ENCODE measurements at places on chromosomes 12 and 14.

DNA sequence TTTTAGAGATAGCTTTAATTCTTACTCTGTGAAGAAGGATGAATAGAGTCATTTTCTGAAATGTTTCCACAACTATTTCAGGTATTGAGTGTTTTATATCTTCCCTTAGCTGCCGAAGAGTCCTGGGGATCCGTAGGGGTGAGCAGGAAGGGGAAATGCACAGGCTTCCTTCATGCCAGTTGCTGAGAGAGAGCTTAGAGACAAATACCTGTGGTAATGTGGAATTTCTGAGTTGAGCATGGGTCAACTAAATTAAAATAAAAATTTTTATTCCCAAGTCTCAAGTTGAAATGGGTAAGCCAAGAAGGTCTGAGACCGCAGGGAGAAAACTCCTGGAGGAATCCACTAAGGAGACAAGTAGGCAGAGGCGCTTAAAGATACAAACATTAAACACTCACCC is 185.7 kb downstream of the DAD1 start:
- DNase-seq = no peak

DNA sequence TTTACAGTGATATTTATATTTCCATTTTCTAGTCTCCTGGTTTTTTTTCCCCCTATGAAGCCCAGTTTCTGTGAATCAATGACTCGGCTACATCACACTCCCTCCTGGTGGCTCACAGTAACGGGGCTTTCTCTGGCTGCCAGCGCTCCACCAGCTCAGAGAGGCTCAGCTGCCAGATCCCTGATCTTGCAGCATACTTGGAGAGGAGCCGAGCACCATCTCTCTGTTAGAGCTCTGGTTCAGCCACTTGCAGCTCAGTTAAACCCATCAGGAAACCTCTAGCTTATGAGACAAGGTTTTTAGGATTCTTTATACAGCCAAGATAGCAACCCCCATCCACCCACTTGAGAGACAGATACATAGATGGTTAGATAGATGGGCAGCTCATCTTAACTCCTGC is 74.6 kb downstream of the CIT start:
- DNase-seq = no peak

DNA sequence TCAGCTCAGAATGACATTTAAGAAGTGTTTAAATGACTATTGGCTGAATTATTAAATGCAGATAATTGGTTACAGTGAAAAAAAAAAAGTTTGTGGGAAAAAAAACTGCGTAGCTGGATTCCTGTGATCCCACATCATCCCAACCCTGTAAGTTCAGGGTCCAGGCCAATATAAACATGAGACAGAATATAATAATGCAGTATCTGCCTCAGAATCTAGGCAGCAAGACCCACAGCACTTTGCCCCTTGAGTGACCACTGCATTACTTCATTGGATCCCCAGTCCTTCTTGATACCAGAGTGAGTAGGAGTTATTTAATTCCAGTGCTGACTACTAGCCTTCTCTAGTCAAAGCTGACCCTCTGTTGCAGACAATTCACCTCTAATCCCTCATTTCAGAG is 272.6 kb downstream of the CCER1 start:
- DNase-seq = no peak

GRCh38 chr12:56079723-56080555 is at the start of gene ERBB3:
Gene ERBB3, plus strand, starts transcription at chr12:56080165. Its CDS starts 136 bp downstream, at chr12:56080301.
- DNase-seq = peak; percentile 84

- DNase-seq = no peak
Observed at GRCh38 chr14:73913256-73913655, 26.6 kb downstream of the ZNF410 start.

DNA sequence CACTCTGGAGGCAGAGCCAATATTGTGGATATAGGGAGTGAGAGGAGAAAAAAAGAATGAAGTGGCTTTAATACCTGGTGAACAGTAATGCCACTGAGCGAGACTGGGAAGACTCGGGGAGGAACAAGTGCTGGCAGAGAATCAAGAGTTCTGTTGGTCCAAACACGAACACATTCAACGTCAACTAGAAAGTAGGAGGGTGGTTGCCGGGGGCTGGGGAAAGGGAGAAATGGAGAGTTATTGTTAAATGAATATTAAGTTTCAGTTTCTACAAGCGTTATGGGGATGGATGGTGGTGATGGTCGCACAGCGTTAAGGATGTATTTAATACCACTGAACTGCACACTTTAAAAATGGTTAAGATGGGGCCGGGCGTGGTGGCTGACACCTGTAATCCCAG is 2.8 kb downstream of the SPRING1 start:
- DNase-seq = no peak

GRCh38 chr12:32843528-32844095 is 53.0 kb downstream of the PKP2 start:
- no peak for DNase-seq

GRCh38 chr12:111842556-111843396 is 748 bp downstream of the MAPKAPK5 start:
- DNase-seq = no peak

DNA sequence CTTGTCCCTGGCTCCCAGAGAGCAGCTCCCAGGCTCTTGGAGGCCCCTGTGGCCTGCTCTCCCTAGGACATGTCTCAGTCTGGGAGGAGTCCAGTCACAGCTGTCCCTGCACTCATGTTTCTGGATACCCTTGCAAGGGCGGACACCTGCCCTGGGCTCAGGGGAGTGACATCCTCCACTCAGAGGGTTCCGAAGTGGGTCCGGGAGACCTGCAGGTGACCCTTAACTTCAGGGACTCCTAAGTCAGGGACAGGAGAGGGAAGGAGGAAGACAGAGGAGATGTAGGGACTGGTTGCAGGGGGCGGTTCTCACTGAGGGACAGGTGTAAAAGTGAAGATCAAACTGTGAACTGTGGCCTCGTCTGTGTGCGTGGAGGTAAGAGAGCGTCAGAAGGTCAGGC is 37.6 kb downstream of the CACNA2D4 start:
- peak; percentile 2 for DNase-seq

DNA sequence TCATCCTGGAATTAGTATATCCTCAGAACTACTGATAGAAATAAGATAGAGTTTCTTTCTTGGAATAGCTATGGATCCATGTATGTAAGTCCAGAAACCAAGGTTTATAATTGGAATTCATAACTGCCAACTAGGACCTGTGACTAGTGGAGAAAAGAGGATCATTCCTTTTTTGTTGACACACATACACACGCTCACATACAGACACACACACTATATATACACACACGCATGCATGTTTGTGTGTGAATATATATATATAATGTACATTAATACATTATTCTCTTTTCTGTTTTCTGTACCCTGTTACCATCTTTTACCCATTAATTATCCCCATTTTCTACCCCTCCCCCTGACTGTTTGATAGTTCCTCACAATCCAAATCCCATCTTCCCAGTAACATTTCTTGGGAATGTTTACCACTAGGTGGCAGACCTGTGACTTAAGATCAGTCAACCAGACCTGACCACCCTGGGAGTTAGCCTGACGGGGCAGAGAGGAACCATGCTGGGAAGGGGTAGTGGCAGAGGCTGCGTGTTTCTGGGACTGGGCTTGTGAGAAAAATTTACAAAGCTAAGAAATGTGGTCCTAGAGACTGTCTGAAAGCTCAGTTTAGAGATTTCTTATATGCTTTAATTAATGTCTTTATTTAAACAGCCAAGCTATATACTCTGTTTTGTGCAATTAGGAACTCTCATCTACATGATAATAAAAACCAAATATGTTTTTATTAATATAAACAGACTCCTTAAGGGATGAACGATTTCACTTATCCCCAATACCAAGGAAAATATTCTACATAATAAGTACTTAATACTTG is 308.0 kb downstream of the PPFIA2 start:
- DNase-seq = peak; percentile 56

- no peak for DNase-seq
Observed at GRCh38 chr12:193261-193660, 20.7 kb downstream of the SLC6A12 start.

GRCh38 chr14:79018836-79019235 is 848.7 kb downstream of the NRXN3 start:
- no peak for DNase-seq

DNA sequence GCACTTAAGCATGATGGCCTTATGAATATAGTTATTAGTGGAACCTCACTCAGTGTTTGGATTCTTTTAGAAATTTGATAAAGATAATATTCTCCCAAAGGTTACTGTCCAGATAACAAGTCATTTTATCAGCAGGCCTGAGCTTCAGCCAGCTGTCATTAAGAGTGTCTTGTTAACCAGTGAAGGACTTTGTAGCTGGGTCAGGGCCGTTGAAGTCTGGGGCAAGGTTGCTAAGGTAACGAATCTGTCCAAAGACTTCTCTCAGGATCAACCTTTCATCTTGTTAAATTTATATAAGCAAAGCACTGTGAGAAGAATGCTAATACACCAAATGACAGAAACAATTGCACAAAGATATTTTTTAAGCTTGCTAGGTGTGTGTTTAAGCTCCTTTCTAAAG is 271.3 kb upstream of the TMPO start:
- DNase-seq = no peak

DNA sequence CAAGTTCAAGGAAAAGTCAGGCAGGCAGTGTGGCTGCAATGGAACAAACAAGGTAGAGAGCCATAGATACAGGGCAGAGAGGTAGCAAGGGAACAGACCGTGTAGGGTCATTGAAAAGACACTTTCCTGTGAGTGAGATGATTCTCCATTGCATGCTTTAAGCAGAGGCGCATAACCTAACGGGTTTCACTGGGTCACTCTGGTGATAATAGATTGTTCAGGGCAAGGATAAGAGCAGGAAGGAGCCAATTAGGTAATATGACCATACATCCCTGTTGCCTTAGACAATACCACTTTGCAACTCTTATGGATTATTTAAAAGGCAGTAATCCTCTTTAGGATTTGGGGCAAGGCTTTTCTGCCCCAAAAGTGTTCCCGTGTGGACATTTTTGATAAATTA is 214.1 kb downstream of the PTPRO start:
- no peak for DNase-seq

DNA sequence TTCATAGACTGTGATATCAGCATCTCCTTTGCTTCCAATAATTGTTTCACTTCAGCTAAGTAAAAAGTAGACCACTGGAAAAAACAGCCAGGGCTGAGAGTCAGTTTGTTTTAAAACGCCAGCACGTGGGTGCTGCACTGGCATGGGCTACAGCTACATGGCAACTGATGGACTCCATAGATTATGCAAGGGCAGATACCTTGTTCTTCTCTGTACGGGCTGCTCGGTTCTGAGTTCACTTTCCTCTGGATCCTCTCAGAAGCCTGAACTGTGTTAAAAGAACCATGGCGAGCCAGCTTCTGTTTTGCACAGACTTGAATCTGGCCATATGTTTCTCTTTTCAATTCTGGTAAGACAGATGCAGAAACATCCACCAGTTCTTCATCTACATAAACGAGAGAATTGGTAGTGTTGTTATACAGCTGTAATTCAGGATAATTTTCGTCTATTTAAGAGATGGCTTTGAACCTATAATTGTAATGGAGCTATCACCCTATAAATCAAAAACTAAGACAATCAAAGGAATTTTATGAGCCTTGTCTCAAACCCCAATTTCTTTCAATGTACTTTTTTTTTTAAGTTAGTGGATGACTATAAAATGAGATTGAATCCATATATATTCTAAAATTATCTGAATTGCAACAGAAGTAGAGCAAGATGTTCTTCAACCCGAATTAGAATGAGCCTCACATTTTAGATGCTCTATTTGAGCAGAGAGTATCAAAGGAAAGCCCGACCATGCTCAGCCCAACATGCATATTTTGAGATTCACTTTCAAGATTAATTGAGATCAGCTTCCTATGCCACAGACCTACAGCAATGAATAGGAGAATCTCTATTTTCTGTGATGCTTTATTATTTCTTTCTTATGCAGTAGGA is 31.5 kb downstream of the E2F7 start:
- DNase-seq = no peak

GRCh38 chr12:4268329-4269181 is 5.0 kb upstream of the CCND2 start:
- DNase-seq = no peak

DNA sequence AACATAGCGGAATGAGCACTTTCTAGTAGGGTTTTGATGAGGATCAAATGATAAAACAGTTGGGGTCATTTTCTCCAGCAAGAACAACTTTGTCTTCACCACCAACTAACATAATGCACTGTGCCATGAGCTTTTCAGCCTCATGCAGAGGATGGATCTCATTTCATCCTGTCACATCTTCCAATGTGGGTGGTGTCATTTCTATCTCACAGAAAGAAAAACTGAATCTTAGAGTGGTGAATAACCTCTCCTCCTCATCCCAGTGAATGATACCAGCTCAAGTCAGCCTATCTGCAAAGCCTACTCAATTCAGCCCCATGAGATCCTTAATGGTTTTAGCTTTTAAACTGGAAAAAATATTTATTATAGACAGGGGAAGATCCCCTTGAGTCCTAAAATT is 1147.2 kb downstream of the VRK1 start:
- DNase-seq = no peak

DNA sequence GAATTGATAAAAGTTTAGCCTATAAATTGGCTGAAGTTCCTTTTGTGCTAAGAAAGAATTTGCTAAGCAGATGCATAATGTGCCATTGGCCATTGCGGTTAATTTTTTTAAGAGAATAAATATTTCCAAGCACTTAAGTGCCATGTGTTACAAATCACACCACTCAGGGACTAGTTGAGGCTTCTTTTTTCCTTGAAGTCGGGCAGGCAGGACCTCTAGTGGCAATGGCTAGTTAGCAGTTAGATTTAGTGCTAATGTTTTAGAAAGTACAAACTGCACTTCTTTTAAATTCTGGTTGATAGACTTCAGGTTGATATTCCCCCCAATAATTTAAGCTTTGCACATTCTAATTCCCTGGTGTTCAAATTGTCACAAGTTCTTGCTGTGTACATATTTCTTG is 294.3 kb downstream of the APAF1 start:
- peak; percentile 8 for DNase-seq

All from SK-N-SH (cell line).